ENCODE measurements at places on chromosomes 6 and 20. TPM values are rescaled to one million over a fixed set of nuclear protein-coding genes. Genes with fewer than 3 reads are reported as not detected.

GRCh38 chr6:161301338-161301737, 27.5 kb upstream of the AGPAT4 start:
- DNase-seq, result no peak

- no peak for DNase-seq
Observed at GRCh38 chr20:25178563-25179438, 16.7 kb upstream of the ENTPD6 start.

DNA sequence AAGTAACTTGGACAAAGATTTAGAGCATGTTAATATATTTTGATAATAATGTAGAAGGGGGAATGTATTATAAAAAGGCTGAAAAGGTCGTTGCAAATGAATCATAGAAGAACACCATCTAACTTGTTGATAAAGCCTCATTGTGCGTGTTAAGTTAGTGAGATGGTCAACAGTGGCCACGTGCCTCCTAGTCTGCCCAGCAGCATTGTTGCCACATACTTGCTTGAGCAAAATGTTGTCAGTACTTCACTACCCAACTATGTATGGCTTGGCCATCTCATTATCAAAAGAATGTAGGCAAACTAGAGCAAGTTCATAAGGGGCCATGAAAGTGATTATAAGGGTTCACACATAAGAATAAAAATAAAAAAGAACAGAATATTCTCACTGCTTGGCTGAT, 84.6 kb downstream of the PHACTR1 start:
- no peak for DNase-seq

- DNase-seq, result no peak
Observed at GRCh38 chr20:52536040-52536439, 344.5 kb upstream of the ZFP64 start.

- DNase-seq, result no peak
Observed at GRCh38 chr6:14380086-14380820, 262.7 kb downstream of the CD83 start.

GRCh38 chr20:36830791-36831691, 44.9 kb upstream of the TLDC2 start:
- DNase-seq, result no peak

GRCh38 chr6:170388113-170388512, 81.6 kb downstream of the FAM120B start:
- DNase-seq, result no peak

DNA sequence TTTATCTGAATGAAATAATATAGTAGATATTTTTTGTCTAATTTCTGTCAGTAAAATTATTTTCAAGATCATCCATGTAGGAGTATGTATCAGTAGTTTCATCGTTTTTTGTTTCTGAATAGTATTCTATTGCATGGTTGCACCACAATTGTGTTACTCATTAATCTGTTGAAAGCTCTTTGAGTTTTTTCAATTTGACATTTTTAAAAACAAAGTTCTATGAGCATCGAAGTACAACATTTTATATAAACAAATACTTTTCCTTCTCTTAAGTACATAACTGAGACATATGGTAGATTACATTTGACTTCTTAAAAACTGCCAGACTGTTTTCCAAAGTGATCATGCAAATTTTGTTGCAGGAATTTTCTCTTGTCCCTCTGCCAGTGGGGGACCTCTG, 1113.1 kb upstream of the CITED2 start:
- DNase-seq, result no peak

DNA sequence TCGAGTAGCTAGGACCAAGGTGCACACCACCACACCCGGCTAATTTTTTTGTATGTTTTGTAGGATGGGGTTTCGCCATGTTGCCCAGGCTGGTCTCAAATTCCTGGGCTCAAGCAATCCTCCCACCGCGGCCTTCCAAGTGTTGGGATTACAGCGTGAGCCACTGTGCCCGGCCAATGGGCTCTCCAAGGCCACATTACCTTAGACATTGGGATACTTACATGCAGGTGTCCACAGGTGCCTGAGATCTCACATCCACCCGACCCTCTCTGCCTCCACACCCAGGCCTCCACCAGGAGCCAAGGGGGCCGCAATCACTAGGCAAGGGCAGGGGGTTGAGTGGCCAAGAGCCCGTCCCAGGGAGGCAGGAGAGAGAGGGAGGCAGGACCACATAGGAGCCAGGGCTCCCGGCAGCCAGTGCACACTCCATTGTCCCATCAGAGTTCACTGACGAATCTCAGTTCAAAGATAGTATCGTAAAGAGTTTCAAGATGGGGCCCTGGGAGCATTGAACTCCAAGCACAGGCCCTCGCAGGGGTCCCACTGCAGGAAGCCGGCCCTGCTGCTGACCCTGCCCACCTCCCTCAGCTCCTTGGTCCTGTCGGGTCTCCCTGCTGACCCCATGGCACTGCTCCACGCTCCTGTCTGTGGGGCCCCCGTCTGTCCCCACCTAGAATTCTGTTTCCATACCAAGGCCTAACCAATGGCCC, 55.3 kb downstream of the SSR1 start:
- no peak for DNase-seq

- no peak for DNase-seq
Observed at GRCh38 chr6:51098246-51098645, 279.6 kb downstream of the TFAP2B start.

DNA sequence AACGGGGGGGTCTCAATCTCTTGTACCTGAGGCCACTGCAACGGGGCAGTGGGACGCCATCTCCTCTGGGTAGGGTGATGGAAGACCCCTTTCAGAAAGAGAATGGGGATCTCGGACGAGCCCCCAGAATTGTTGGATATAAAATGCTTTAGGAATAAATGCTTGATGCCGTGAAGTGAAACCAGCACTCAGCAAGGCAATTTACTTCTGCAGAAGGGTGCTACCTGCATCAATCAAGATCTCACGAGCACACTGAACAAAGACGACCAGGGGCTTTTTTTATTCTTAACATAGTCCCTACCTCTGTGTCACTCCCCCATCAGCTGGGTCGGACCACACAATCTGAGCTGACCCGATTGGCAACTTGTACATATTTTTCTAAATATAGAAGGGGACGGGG, 203.6 kb upstream of the TBX18 start:
- DNase-seq, result no peak

- no peak for DNase-seq
Observed at GRCh38 chr6:30876039-30876730, 8.1 kb upstream of the DDR1 start.

- DNase-seq, result no peak
Observed at GRCh38 chr6:159594750-159595117, 98.3 kb downstream of the SOD2 start.

GRCh38 chr6:54194067-54194466, 82.8 kb downstream of the MLIP start:
- no peak for DNase-seq

GRCh38 chr6:95856876-95857364, 158.9 kb upstream of the FUT9 start:
- DNase-seq, result no peak

Gene SLC22A16
- total RNA-seq, result 0.31 TPM

Gene COL9A1
- 4.4 TPM for total RNA-seq

Gene TINAG
- 0.16 TPM for total RNA-seq

Gene CST7
- total RNA-seq, result 0.31 TPM
